ENCODE measurements at places on chromosomes 2 and 18. TPM values are rescaled to one million over a fixed set of nuclear protein-coding genes. Genes with fewer than 3 reads are reported as not detected.
A peak's percentile ranks its signal among the peaks of the same experiment; 100 is the strongest.

DNA sequence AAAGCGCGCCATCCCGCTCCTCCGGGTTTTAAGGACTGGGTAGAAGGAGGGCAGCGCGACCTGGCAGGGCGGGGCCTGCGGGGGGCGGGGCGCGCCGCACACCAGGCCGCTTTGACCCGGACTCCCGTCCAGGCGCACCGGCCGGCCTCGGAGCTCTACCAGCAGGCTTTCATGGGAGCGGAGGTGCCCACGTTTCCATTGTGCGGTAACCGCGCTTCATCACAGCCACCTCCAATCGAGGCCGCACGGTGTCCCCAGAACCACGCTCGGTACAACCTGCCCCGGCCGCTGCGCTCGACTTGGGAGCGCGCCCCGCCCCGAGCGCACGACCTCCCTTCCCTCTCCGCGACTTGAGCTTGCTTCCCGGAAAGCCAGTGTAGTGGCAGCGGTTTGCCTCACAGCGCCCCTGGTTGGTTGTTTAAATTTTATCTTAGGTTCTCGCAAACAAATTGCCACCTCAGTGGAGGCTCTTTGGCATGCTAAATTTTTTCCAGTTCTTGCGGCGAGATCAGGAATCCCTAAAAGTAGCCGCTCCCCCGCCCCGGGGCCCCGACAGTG lies 280 bp upstream of the CYP1B1 start:
- DNase-seq: peak; percentile 87

GRCh38 chr2:167925758-167926157 lies 321.6 kb downstream of the STK39 start:
- DNase-seq: no peak

GRCh38 chr2:110748489-110748867 lies 16.1 kb downstream of the ACOXL start:
- DNase-seq: no peak

The TBC1D8 gene
- total RNA-seq: 69.1 TPM

The FZD7 gene
- total RNA-seq: 24.2 TPM

GRCh38 chr2:174623690-174624089 lies 26.1 kb upstream of the WIPF1 start:
- DNase-seq: no peak

The CIB4 gene
- not detected for total RNA-seq

- no peak for DNase-seq
Observed at GRCh38 chr2:1156531-1156930, 205.9 kb downstream of the SNTG2 start.

GRCh38 chr18:2968606-2969005 lies 44.3 kb downstream of the LPIN2 start:
- DNase-seq: no peak

- no peak for DNase-seq
Observed at GRCh38 chr2:1925928-1926327, 181.6 kb upstream of the PXDN start.

The DNAH6 gene
- 2.2 TPM for total RNA-seq

GRCh38 chr2:231221761-231222160 lies 23.3 kb downstream of the ARMC9 start:
- no peak for DNase-seq

DNA sequence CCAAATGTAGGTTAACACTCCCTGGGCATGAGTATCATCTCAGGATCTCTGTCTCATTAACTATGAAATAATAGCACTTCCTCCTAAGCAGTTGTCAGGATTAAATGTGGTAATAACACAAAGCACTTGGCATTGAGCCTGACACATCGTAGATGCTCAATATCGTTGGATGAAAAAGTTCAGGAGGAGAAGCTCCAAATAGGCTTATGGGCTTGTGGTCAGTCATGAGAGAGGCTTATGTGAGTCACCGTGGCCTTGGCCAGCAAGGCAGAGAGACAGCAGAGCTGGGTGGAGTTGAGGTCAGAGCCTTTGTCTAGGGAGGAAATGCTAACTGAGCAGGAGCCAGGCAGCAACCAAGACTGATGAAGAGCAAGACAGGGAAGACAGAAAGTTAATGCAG lies 68.3 kb upstream of the PPM1B start:
- DNase-seq: peak; percentile 47

- no peak for DNase-seq
Observed at GRCh38 chr2:173648816-173649215, 294.1 kb downstream of the CDCA7 start.

- DNase-seq: no peak
Observed at GRCh38 chr18:8525692-8526091, 83.5 kb upstream of the RAB12 start.

DNA sequence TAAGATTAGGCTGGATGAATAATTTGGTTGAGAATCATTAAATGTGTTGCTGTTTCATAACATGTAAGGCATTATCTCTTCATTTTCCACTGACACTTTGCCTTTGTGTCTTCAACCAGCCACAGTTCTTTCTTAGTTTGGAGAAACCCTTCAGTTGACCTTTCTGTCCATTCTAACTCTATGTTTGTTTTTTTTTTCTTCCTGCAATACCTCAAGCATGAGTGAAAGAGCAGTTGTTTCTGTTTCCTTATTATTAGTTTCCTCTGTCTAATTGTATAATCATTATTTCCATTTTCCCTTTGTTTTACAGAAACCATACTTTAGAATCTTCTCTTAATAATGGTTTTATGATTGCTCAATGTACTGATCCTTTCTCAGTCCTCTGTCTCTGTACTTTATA lies 25.6 kb downstream of the HADHB start:
- no peak for DNase-seq

The FSHR gene
- not detected for total RNA-seq

DNA sequence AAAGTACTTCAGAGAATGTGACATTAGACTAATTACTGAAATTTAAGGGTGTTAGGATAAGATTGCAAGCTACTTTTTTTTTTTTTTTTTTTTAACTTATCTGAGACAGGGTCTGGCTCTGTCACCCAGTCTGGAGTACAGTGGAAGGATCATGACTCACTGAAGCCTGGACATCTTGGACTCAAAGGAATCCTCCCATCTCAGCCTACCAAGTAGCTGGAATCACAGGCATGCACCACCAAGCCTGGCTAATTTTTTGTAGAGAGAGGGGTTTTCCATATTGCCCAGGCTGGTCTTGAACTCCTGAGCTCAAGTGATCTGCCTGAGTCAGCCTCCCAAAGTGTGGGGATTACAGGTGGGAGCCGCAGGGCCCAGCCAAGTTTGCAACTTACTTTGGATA lies 1246.0 kb upstream of the ZEB2 start:
- no peak for DNase-seq

DNA sequence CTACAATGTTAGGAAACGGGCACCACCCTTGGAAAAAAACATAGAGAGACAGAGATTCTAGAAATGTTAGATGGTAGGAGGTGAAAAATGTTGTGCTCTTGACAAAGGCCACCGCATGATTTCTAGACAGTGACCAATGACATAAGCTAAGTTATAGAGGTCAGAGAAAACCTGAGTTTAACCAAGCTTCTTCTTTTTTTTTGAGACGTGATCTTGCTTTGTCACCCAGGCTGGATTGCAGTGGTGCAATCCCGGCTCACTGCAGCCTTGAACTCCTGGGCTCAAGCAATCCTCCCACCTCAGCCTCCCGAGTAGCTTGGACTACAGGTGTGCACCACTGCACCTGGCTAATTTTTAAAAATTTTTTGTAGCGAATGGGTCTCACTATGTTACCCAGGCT lies 13.0 kb downstream of the FER1L5 start:
- DNase-seq: no peak

DNA sequence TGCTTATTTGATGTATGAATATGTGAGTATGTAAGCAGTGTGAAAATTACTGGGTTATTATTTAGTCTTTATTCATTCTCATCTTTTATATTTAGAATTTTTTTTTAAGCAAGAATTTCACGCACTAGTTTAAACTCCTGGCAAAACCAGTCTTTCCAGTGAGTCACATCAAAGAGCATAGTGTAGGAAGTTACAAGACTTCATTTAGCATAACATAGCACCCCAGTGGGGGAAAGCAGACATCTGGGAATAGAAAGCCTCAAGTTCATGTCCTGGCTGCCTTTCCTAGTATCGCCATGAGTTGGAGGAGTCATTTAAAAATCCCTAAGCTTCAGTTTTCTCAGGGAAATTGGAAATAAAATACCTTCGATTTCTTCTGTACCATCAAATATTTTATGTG lies 408.3 kb downstream of the NUP35 start:
- no peak for DNase-seq

The ARL5A gene
- total RNA-seq: 39.8 TPM

The AKAIN1 gene
- not detected for total RNA-seq

DNA sequence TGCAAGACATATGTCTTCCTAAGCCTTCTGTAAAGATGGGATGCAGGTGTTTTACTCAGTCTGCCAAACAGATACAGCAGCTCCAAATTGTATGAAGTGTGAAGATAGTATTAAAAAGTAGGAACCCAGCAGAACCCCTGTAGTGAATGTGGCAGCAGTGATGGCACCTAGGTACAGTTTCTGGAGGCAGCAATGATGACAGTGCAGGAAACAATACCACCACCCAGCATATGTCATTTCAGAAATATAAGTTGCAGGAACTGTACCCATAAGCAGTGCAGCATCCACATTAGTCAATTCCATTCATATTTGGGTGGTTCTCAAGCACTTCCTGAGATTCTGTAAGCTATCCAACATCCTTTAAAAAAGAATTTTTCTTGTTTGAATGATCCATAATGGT lies 46.7 kb upstream of the ATP5MC3 start:
- DNase-seq: no peak

The TGFA gene
- total RNA-seq: 17.8 TPM

The CRYBA2 gene
- not detected for total RNA-seq

- no peak for DNase-seq
Observed at GRCh38 chr2:234588054-234588430, 91.2 kb upstream of the ARL4C start.

- DNase-seq: no peak
Observed at GRCh38 chr2:152434395-152435182, 99.6 kb downstream of the FMNL2 start.

The REG3G gene
- not detected for total RNA-seq

GRCh38 chr2:39685126-39685525 lies 19.4 kb downstream of the TMEM178A start:
- DNase-seq: no peak

- DNase-seq: no peak
Observed at GRCh38 chr2:53545604-53546003, 222.0 kb upstream of the CHAC2 start.

DNA sequence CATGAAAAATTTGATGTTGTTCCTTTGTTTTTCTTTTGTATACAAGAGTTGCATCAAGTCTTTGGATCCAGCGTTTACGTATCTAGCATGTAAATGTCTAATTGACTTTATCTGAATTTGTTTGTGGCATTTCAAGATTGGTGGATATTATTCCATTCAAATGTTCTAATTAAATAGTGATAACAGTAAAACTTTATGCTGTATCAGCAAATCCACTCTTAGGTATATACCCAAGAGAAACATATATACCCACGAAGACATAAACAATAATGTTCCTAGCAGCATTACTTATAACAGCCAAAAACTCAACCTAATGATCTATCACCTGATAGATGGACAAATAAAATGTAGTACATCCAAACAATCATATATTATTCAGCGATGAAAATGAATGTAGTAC lies 579.4 kb upstream of the LRATD1 start:
- DNase-seq: no peak

GRCh38 chr2:16870491-16871076 lies 204.9 kb upstream of the CYRIA start:
- DNase-seq: no peak

The ADRA2B gene
- 1.1 TPM for total RNA-seq

DNA sequence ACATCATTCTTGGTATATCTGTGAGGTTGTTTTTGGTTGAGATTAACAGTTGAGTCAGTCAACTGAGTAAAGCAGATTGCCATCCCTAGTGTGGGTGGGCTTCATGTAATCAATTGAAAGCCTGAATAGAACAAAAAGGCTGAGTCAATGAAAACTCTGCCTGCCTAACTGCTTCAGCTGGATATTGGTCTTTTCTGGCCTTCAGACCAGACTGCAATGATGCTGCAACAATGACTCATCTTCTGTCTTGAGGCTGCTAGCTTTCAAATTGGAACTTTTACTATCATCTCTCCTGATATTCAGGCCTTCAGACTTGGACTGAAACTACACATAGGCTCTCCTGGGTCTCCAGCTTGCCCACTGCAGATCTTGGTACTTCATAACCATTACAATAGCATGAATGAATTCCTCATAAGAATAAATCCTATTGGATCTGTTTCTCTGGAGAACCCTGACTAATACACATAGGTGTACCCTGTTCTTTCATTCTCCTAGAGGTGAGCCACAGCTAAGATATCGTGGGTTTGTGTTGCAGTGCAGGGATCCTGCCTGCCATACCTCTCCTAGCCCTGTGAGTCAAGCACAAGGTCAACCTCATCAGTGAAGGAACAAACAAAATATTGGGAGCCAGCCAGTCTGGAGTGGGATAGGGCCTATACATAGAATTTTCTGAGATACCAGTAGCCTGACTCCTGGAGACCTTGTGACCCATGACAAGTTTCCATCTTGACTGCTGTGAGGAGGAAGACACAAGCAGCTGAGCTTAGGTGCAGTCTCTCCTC lies 473.8 kb downstream of the DCC start:
- DNase-seq: no peak

The L3MBTL4 gene
- 8.5 TPM for total RNA-seq
